ENCODE measurements at places on chromosomes 7 and 10.

GRCh38 chr7:149147752-149148653, 750 bp downstream of the ZNF398 start:
- peak; percentile 75 for DNase-seq

- no peak for DNase-seq
Measured at GRCh38 chr7:41039386-41039953, 663.4 kb downstream of the INHBA start.

GRCh38 chr10:34010891-34011290, 676.4 kb upstream of the NRP1 start:
- DNase-seq: no peak

DNA sequence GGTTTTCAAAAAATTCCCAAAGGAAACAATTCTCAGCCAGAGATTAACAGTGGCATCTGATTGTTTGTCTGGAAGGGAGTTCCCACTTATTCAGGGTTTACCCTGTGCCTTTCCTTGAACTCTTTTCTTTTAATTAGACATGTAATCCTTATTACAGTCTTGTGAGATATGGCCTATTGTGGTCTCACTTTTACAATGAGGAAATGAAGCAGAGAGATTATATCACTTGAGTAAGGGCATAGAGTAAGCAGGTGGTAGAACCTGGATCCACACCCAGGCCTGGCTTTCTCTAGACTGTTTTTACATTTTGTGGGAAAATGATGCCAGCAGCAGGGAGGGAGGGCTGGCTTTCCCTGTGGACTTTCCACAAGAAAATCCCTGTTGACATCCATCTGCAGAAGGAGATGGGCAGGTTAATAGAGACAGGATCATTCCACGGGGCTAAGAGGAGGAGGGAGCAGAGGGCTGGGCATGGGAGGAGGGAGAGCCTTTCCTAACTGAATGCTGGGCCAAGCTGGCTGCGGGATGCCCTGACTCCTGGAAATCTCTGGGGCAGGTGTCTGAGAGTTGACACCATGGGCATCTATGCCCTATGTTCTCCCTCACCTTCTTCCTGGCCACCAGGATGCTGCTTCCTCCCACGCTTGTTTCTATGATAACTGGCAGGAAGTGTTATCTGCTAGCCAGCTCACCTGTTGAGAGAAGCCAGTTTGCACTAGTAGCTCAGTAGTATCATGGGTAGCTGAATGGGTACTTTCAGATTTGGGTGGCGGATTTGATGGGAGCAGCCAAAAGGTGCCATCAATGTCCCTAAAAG, 28.7 kb upstream of the ARHGAP22 start:
- no peak for DNase-seq

DNA sequence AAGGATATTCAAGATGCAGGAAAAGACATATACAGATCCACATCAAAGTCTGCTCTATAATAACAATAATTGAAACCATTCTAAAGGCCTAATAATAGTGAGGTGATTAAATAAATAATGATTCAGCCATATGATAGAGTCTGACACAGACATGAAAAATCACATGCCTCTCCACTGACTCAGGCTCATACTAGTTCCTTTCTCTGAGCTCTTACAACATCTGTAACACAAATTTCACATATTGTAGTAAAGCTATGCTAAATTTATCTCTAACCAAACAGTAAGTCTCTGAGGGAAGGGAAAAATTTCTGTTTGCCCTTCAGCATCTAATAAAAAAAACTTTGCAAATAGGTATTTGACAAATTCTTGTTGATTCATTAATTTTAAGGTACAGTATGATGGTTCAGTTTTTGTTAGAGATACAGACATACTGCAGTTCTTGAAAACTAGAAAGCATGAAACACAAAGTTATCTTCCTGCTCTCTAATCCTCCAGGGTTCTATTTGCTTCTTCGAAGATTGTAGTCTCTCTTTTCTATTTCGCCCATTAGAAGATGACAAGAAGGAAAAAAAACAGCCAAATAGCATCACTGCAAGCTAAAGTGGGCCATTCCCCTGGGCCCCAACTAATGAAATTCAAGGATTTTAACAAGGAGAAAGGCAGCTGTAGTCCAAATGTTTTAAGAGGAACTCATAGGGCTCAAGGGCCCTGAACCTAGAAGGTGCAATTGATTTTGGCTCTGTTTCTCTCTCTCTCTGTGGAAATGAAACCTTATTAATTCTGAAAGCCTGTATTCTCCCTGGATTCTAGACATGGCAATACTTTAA, 53.9 kb downstream of the CUBN start:
- no peak for DNase-seq

DNA sequence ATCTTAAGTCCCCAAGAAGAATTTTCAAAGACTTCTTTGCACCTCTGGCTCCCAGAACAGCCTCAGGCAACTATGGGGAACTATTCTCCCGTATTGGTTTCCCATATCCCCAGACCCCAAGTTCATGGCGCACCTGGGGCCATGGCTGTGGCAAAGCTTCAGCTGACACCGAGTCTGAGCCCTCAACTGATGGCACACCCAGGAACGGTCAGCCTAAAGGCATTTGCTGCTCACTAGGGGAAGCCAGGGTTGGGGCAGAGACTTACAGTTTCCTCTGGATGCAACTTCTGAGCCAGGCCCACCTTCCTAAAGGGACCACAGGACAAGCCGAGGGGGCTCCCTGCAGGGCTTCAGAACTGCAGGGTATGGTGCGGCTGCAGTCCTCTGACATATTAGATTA, 13.7 kb upstream of the CPA1 start:
- DNase-seq: no peak

DNA sequence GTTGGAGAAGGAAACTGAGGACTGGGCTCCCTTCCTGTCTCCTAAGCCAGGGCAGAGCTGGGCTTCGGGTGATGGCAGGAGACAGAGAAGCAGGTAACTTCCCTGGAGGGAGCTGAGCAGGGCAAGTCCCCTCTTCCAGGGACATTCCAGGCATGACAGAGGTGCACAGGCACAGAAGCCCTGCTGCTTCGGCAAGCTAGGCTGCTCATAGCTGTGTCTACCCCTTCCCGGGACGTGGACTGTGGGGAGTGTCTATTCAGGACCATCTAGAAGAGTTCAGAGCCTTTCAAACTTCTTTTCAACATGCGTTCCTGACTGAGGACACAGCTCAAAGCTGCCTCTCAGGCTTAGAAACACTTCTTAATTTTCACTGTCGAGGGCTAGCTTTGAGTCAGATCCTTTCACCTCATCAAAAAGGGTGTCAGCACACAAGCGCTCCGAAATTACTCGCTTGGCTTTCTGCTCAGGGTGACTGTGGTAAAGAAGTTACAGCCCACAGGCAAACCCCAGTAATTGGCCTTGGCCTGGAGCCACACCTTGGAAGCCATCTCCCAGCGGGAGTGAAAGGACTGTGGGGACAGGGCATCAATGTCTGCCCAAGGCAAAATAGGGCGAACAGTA, 63.7 kb upstream of the STEAP1B start:
- no peak for DNase-seq

DNA sequence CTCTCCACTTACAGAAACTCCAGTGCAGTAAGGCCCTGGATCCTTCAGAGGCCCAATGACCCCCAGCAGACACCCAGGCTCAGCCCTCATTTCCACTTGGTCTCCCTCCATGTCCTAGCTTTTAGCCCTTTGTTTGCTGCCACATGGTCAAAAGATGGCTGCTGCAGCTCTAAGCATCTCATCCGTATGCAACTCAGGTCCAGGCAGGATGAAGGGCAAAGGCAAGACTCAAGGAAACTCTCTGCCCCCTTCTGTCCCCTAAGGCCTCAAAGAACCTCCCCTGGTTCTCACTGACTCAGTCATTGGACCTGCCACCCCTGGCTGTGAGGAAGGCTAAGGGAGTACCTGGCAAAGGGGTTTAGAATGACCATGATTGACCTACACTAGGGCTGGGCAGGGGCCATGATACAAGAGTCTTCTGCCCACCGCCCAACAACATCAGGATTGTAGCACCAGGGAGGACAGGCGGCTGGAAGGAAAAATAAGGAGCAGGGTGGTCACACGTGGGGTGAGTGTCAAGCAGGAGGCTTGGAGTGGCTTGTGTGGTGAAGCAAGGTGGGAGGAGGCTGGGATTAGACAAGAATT, 303.8 kb upstream of the ZMIZ1 start:
- DNase-seq: no peak

DNA sequence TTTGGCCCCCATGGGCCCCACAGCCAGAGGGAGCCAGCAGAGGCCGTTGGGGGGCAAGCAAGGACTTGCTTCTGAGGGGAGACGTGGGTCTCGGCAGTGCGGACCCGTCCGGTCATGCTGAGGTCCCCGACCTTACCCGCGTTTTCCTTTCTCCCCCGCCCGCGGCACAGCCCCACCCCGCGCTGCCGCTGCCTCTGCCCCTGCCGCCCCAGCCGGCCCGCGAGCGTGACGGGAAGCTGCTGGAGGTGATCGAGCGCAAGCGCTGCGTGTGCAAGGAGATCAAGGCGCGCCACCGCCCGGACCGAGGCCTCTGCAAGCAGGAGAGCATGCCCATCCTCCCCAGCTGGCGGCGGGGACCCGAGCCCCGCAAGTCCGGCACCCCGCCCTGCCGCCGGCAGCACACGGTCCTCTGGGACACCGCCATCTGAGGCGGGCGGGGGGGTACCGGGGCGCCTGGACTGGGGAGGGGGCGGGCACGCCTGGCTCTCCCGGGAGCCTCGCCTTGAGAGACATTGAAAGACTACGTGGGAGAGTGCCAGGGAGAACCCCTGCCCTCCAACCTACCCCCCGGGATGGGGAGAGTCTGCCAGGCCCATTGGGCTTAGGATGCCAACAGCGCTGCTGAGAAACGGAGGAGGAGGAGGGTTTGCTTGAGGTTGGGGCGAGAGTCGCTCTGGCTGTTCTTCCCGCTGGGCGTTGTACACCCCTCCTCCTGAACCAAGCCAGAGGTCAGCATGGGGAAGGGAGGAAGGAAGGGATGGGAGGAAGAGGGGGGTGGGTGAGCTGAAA, 9.9 kb downstream of the NYAP1 start:
- DNase-seq: peak; percentile 49
